NCI-H1105 treated with DMSO at 0.1 percent for 48 hours (cell line): ENCODE measurements at places on chromosomes 2 and 18.

DNA sequence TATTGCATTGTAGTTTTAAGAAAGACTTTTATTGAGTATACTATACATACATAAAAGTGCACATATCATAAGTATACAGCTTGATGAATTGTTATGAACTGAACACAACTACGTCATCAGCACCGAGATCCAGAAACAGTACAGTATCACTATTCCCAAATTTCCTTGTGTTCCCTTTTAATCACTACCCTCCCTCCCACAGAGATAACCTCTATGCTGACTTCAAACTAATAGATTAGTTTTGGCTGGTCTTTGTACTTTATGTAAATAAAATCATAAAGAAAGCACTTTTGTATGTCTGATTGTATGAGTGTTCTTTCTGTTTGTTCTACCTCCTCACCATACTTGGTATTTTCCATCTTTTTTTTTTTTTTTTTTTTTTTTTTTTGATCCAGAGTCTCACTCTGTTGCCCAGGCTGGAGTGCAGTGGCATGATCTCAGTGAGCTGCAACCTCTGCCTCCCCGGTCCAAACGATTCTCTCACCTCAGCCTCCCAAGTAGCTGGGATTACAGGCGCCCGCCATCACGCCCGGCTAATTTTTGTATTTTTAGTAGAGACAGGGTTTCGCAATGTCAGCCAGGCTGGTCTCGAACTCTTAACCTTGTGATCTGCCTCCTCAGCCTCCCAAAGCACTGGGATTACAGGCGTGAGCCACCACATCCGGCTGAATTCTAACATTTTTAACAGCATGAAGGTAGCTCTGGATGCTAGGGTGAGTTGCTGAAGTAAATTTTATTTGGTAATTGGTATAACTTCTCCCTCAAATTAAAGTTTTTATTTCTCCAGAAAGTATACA is 43.3 kb upstream of the RAB1A start:
- no peak for DNase-seq

DNA sequence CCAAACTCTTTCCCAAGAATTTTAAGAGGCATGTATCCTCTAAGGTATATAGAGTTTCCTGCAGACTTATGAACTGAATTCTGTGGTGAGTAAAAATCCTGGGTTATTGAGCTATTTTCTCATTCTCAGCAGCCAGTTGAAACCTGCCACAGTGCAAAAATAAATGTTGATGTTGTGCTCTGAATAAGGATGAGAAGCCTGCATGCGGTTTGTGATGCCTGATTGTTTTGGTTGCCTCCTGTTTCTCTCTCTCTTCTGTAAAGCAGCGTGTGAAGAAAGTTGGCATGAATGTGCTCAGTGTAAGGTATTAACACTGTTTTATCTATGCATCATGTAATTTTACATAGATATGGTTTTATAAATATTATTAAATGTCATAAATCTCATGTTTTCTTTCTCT is 452.6 kb downstream of the CDH2 start:
- DNase-seq = no peak

DNA sequence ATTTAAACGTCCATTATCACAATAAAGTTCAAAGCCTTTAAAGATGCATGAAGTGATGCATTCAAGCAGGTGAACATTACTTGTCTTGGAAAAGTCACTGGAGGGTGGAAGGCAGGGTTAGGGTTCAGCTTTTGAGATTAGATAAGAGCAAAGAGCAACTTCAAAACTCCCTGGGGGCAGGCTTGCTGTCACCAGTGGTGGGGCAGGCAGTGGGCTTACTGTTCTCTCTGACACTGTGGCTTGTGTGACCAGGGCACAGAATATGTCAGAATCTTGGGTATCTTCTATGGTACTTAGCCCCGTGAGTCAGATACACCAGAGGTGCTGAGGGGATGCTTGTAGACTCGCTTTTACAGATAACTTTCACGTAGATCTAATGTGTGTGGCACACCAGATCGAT is 52.8 kb downstream of the WIPF1 start:
- DNase-seq = no peak

GRCh38 chr18:2776601-2777000 is 70.2 kb upstream of the EMILIN2 start:
- no peak for DNase-seq

DNA sequence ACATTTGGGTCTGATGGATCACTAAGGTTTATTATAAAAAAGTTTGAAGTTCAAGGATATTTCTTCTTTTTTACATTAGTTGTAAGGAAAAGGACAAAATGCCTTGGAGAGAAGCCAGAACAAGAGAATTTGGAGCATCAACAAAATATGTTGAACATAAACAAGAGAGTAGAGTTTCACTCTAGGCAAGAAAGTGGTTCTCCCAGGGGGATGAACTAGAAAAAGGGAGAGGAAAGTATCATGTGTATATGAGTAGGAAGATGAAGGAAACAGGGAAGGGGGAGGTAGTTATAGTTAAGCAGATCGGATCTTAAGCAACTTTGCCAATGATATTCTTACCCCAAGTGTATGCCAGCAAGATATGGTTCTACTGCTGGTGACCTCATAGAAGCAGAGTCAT is 63.8 kb upstream of the GALNT3 start:
- DNase-seq = no peak
